ENCODE measurements at places on chromosomes 4 and X.

DNA sequence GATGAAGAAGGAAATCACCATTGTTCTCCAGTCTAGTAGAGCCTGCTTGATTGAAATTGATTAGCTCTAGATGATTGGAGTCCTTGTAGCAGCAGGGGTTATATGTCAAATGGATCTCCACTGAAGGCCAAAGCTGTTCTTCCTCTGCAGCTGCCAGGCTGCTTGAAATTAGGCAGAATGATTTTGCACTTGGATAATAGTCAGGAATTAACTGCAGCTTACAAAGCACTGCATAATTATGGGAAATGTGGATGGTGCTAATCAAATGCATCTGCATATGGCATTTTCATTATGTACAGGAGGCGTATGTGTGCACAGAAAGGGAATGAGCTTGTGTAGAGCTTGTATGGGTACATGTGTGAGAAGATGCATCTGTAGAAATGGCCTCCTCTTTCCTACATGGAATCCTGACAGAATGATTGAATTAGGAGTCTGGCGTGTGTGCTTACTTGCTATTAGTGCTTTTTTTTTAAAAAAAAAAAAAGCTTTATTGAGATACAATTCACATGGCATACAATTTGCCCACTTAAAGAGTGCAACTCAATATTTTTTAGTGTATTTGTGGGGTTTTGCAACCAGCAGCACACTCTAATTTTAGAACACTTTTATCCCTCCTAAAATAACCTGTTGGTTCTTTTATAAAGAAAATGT is 65.9 kb downstream of the TMEM131L start:
- DNase-seq = no peak

GRCh38 chr4:10048941-10049697 is 27.8 kb upstream of the SLC2A9 start:
- no peak for DNase-seq

GRCh38 chr4:158033416-158034120 is 139.3 kb downstream of the GASK1B start:
- no peak for DNase-seq

DNA sequence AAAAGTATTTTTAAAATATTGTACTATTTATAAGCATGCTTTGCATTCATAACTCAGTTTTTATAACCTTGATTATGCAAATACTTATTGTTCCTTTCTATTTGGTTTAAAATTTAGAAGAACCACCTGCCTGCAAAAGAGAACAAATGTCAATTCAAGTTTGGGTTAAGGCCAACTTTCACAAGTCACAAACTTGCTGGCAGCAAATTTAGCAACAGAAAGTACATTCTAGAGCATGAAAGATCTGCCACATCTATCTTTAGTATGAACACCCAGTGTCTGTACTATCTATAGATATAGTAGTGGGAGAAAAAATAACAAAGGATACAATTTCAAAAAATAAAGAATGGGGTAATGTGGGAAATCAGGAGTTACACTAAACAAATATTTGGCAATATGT is 1014.2 kb downstream of the C4orf33 start:
- DNase-seq = peak; percentile 62

DNA sequence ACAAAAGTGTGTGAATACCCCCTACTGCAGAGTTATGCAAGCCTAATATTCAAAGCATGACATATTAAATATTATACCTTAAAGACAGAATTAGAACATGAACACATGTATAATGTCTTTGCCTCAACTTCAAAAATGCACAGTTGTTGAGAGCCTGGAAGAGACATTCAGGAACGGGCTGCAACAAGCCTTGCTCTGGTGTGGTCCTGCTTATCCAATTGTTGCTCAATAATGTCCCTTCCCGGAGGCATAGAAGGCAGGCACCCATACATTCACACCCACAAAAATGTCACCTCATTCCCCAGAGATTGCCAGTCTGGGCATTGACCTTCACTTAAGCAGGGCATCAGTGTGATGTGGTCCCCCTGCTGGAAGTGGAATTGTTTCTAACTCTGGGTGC is 238.8 kb downstream of the CBR4 start:
- no peak for DNase-seq

DNA sequence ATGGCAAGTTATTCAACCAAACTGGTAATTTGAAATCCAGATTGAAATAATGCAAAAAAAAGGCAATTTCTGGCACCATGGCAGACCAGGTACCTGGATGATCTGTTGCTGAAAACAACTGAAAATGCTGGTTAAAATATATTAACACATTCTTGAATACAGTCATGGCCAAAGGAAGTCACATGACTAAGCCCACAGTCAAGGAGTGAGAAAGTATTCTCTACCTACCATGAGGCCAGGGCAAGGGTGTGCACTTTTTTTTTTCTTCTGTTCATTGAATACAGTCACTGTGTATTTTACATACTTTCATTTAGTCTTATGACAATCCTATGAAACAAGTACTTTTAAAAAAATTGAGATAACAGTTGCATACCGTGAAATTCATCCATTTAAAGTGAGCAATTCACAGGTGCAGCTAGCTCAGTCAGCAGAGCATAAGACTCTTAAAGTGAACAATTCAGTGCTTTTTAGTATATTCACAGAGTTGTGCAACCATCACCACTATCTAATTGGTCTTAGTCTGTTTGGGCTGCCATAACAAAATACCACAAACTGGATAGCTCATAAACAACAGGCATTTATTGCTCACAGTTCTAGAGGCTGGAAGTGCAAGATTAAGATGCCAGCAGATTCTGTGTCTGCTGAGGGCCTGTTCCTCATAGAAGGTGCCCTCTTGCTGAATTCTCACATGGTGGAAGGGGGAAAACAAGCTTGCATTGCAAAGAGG is 4.8 kb upstream of the MPP1 start:
- DNase-seq = no peak

DNA sequence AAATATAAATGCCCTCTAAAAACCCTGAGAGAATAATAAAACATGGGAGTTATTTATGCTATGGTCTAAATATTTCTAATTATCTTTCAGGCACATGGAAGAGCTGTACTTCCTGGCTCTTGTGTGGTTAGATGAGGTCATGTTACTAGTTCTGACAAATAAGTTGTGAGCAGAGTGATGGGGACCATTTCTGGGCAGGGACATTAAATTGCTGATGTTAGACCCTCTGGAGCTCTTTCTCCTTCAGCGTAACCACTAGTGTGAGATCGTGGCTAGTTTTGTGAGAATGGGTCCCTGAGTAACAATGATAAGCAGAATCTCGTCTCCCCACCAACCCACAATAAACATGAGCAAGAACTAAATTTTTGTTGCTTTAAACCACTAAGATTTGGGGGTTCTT is 108.0 kb downstream of the MAML3 start:
- DNase-seq = no peak

DNA sequence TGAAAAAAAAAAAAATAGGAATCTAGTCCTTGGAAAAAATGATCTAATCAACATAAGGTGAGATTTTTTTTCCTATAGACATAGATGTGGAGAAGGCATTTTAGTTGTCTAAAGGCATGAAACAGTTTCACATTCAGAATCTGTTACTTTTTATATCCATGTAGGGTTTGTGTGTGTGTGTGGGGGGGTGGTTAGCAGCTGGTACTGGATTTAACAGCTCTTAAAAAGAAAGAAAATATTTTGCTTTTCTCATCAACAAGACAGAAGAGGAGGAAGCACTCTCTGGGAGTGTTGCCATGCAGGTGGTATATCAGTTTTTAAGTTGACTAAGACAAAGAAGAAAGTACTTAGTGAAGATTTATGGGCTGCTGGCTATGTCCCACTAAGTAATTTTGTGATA is 122.3 kb downstream of the VCX3B start:
- peak; percentile 32 for DNase-seq

- DNase-seq = no peak
These were observed 255.8 kb downstream of the UNC5C start for GRCh38 chr4:95293014-95293413.

- no peak for DNase-seq
These were observed 49.1 kb downstream of the MID1 start for GRCh38 chrX:10571260-10571659.

Data from RPMI8226 (cell line).